ENCODE measurements at places on chromosomes 4 and X.

DNA sequence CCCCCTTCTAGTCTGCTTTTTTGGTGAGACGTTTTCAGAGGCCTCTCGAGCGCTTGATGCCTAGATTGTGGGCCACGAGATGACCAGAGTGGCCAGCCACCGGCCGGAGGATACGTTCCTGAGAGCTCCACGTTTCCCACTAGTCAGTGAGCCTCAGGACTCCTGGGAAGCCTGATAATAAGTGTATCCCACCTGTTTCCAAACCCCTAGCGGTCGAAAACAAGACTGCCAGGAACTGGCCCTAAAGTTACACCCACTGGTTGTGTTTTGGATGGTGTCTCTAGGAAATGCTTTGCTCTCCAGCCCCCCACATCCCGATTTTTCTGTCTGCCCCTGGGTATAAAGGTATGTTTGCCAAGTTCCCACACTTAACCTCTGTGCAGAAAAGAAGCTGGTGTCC, 4.6 kb upstream of the RS1 start:
- DNase-seq, result no peak

- no peak for DNase-seq
These were observed 627.4 kb upstream of the NDST4 start for GRCh38 chr4:115740806-115741205.

- no peak for DNase-seq
These were observed 44.8 kb downstream of the BANK1 start for GRCh38 chr4:101835121-101835904.

DNA sequence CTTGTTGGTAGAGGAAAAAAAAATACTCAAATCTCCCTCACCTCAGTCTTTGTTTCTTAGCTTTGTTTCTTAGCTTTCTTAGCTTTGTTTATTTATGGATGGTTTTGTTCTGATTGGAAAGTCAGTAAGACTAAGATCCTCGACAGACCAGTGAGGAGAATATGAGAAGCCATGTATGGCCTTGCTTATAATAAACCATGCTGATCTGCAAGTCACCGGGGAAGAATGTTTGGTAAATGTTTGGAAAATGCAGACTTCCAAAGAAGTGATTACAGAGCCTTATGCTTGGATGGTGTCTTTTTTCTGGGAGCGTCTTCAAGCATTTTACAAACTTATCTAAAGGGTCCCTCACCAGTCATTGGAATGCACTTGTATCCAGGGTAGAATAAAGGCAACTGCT, 90.1 kb upstream of the NOCT start:
- DNase-seq, result no peak

DNA sequence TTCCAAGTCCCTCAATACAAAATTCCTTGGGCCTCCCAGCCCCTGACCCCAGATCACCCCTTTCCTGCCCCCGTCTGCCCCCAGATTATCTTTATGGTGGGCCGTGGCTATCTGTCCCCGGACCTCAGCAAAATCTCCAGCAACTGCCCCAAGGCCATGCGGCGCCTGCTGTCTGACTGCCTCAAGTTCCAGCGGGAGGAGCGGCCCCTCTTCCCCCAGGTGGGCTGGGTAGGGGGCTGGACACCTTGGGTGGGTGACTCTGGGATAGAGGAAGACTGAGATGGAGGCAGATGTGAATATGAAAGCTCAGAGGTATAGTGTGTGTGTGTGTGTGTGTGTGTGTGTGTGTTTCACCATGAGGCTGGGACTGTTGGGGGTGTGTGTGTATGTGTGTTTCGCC, 9.8 kb downstream of the ARAF start:
- no peak for DNase-seq

DNA sequence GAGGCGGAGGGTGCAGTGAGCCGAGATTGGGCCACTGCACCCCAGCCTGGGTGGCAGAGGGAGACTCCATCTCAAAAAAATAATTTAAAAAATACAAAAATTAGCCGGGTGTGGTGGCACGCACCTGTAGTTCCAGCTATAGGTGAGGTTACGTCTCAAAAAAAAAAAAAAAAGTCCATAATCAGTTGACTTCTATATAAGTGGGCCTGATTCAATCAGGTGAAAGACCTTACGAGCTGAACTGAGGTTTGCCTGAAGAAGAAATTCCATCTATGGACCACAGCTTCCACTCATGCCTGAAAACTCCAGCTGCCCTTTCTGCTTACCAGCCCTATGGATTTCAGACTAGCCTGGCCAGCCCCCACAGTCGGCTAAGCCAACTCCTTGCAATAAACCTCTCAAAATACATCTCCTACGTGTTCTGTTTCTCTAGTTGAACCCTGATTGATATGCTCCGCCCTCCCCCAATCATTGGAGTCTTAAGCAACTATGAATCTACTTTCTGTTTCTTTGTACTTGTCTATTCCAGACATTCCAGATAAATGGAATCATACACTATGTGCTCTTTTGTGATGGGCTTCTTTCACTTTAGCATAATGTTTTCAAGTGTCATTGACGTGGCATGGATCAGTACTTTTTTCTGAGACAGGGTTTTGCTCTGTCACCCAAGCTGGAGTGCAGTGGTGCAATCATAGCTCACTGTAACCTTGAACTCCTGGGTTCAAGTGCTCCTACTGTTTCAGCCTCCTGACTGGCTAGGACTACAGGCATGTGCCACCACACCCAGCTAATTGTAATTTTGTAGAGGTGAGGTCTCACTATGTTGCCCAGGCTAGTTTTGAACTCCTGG, 36.6 kb downstream of the SAT1 start:
- no peak for DNase-seq

DNA sequence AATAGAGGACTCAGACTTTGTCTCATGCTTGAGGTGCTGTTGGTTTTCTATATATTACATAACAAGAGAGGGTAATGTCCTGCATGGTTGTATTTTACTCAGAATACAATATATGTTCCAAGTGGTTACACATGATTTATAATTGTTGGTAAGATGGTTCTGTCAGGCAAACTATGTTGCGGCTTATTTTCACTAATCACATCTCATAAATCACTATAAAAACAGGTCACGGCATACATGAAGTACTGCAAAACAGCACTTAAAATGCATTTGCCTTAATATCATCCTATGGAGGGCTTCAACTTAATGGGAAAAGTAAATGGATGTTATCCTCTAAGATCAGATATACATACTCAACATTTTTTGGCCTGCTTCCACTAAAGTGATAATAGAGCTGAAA, 246.0 kb upstream of the ARSJ start:
- DNase-seq, result no peak

DNA sequence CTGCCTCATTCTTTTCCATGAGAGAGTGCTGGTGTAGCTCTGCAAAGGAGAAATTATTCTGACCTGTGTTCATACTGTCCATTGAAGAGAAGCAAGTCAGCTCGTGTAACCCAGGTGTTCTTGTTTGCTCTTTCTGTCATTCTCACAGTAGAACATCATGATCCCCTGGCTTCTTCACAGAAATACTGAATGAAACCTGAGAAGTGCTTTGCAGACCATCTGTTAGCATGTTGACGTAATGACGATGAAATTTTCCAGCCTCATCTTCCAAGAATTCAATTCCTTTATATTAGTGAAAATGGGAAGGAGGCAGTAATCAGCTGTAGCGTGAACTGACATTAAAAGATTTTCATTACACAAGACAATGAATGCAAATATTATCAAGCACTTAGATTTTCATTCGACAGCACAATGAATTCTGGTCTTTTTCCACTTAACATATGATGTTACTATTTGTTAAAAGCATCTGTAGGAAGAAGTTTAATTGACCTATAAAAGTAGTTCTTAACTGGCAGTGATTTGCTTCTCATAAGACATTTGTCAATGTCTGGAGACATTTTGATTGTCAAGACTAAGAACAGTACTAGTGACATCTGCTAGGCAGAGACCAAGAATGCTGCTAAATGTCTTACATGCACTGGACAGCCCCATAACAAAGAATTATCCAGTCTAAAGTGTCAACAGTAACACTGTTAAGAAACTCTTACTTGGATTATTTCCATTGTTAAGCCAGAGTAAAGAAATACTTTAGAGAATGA, 246.3 kb downstream of the BANK1 start:
- no peak for DNase-seq

DNA sequence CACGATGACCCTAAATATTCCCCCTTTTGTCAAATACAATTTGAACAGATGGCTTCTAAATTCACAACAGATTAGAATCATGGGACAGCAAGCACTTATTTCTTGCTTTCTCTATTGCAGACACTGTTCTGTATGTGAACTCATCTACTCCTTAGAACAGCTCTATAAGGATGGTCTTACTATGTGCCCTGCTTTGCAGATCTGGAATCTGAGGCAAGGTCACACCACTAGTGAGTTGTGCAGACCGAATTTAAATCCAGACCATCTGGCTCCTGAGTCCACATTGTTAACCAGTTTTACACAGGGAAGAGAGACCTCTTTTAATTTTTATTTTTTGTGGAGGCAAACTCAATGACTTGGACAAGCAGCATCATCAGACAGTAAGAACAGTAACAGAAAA, 50.2 kb downstream of the GPRIN3 start:
- DNase-seq, result no peak

DNA sequence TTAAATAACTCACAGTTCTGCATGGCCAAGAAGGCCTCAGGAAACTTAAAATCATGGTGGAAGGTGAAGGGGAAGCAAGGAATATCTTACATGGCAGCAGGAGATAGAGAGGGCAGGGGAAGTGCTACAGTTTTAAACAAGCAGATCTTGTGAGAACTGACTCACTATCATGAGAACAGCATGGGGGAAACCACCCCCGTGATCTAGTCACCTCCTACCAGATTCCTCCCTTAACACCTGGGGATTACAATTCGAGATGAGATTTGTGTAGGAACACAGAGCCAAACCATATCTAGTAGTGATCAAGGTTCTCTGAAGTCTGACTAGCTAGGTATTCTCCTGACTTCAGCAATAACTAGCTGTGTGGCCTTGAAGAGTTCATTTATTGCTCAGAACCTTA, 56.0 kb downstream of the BANK1 start:
- DNase-seq, result no peak

DNA sequence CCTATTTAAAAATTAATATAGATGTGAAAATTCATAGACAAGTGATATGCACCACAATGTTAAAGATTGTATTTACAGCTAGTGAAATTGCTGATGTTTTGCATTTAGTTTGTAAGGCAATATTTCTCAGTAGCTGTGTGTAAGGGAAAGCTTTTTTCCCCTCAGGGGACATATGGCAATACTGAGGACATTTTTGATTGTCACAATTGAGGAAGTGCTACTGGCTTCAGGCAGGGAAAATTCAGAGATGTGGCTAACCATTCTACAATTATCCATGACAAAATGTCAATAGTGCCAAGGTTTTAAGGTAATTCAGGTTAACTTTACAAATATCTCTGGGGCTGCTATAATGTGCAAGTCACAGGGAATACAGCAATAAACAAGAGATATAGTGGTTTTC, 66.1 kb upstream of the IL15 start:
- DNase-seq, result no peak

DNA sequence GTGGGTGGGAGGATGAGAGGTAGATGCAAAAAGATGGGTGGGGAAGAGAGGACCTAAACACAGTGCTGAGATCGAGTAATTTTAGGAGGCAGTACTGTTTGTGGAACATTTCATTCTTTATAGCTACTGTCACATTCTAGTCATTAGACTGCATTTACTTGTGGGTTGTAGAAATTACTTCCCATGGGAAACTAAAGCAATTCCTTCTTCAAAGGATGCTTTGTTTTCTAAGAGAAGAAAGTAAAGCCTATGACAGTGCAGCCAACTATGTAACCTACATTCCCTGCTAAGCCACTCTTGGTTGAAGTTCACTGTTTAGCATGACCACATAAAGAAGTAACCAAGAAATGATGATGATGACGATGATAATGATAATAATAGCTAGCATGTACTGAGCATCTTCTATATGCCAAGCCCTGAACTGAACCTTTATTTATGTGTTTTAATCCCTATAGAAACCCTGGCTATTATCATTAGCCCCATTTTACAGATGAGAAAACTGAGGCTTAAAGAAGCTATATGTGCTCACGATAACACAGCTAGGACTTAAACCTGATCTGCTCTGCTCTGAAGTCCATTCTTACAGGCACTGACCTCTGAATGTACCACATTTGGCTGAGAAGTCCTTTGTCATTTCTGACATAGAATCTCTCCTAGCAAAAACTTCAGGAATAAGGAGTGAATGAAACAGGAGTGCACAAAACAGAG, 114.5 kb upstream of the KIT start:
- no peak for DNase-seq

GRCh38 chr4:91085961-91086360, 958.8 kb downstream of the CCSER1 start:
- DNase-seq, result no peak

DNA sequence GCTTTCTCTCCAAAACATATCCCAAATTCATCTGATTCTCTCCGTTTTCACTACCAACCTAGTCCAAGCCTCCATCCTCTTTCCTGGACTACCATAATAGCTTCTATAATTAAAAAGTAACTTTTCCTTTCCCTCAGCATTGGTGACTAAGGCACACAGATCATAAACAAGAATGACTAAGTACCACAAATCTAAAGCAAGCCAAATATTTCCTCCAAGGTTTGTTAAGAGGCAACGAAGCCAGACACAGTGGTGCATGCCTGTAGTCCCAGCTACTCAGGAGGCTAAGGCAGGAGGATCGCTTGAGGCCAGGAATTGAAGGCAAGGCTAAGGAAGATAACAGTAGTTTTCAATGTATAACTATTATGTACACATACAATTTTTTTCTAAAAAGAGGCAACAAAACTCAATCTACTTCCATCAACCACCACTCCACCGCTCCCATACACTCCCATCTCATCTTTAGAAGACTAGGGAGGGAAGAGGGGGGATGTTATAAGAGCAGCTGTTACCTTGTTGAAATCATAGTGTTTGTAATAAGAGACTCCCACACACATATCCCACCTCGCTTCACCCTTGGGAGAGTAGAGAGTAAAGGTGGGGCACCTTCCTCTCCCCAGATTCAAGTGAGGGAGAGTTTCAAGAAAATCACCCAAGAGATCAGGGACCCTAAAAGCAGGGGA, 4.2 kb upstream of the JCHAIN start:
- DNase-seq, result no peak

DNA sequence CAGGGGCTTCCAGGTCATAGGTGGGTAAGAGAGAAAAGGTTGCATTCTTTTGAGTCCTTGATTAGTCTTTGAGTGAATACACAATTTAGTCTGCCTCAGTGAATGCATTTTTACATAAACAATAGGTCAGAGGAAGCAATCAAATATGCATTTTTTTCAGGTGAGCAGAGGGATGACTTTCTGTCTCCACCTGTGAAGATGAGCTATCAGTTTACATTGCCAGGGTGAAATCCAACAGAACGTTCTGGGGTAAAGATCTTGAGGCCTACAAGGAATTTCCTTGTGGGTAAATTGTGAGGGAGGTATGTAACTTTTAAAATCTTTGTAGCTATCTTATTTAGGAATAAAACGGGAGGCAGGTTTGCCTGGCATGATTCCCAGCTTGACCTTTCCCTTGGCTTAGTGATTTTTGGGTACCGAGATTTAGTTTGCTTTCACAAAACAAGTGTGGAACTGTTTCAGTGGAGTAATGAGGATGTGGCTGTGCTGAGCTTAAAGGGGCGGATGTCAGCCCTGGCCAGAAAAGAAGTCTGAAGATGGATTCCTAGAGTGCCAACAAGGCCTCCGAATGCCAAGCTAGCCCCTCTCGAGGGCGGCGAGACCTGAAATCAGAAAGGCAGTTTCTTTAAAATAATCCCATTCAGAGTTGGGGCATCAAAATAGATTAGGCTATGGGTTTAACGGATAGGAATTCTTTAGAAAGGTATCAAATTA, 29.5 kb downstream of the TMEM131L start:
- DNase-seq, result peak; percentile 20

Data from activated CD4-positive, alpha-beta T cell treated with anti-CD3 and anti-CD28 coated beads, Interleukin-2, amount 10 ng/mL, durations not matched to agents 7 days and 5 days (primary cell).